CD4-positive, CD25-positive, alpha-beta regulatory T cell (primary cell): ENCODE measurements at places on chromosomes 4 and X.

- no peak for DNase-seq
Observed at GRCh38 chr4:126247409-126247808, 932.7 kb downstream of the FAT4 start.

GRCh38 chr4:139955600-139955999, 198.4 kb downstream of the MAML3 start:
- DNase-seq, result no peak

- DNase-seq, result no peak
Observed at GRCh38 chrX:123476611-123477219, 256.1 kb downstream of the THOC2 start.

DNA sequence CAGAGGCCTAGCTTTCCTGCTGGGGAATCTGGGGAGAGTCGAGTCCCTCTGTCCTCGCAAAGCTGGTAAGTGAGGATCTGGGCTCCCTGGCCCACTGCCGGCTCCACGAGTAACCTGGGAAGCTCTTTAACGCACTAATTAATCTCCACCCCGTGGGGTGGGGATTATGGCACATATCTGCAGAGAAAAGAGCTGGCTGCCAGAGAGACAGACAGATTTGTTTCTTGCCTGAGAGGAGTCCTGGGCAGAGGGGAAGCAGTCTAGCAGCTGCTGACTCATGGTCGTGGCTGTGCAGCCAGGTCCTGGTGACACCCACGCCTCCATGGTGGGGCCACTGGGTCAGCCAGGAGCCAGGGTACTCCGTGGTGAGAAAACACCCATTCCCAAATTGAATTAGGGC, 14.0 kb downstream of the SORCS2 start:
- no peak for DNase-seq

DNA sequence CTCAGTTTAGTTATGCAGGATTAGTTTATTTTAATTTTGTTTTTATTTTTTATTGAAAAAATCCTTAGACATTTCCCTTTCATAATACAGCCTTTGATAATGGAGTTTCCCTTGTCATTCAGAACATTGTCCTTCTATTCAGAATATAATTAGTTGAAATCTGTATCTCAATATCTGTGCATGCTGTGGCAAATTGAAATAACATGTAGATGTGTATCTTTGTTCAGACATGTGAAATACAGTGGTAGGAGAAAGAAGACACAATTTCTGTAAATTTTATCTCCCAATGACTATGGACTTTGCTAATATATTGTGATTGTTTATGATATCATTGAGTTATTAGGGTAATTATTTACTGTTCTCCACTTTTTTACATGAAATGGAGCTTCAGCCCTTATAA, 353.9 kb downstream of the GRID2 start:
- DNase-seq, result no peak

DNA sequence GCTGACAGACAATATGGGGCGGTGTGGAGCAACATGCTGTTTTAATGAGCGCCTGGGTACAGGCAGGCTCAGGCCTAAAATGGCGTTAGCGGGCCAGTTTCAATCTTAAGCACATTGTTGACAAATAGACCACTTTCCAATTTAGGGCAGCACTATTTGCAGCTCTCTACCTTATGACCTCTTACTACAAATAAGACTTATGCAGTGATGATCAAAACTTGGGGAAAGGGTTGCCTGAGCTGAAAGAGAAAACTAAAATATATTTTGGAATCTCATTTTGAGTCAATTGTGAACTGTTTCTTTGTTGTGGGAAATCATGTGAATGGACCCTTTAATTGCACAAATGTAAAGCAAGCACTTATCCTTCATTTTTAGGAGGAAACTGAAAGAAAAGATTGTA, 25.5 kb upstream of the GPAT3 start:
- no peak for DNase-seq

DNA sequence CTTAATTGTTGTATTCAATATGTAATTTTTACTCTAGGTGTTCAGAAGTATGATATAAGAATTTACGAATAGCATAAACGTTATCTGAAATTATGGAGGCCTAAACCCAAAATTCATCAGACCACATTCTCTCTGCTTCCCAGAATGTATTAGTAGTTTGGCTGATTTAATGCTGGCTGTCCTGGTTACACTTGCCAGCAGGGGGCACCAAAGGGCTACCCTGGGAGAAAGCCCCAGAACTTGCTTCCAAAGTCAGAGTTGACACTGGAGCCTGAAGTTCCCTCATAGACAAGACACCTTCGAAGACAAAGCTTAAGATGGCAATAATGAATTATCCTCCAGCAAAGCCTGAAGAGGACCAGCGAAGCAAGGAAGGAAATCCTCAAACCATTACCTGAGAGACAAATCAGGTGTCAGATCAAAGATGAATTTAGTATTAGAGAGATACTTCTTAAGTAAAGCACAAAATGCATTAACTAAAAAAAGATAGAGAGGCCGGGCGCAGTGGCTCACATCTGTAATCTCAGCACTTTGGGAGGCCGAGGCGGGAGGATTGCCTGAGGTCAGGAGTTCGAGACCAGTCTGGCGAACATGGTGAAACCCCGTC, 11.3 kb upstream of the ANOS1 start:
- DNase-seq, result peak; percentile 17

DNA sequence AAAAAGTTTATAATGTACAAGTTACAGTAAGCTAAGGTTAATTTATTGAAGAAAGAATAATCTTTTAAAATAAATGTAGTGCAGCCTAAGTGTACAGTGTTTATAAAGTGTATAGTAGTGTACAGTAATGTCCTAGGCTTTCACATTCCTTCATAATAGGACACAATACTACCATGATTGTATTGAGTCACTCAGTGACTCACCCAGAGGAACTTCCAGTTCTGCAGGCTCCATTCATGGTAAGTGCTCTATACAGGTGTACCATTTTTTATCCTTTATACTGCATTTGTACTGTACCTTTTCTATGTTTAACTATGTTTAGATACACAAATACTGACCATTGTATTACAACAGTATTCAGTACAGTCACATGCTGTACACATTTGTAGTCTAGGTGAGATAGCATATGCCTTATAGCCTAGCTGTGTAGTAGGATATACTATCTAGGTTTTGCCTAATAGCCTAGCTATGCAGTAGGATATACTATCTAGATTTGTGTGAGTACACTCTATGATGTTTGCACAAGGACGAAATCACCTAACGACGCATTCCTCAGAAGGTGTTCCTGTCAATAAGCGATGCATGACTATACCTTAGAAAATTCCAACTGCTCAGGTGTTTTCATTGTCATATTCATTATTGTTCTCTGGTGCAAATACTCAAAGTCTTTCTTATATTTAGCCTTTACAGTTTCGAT, 5.5 kb upstream of the TMEM255A start:
- no peak for DNase-seq

DNA sequence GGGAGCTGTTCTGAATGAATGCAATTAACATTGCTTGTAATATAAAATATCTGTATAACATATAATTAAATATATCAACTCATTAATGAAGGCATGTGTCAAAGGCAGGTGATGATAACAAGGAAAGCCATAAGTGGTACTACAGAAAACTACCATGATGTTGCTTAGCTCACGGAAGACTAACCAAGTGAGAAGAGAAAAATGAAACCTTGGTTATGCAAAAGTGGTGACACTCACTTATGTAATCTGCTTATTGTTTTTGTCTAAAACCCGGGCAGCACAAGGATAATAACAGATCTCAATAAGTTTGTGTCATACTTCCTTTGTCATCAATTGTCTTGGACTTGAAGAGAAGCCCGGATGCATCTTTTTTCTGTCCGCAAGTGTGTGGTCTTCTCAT, 156.4 kb downstream of the HS6ST2 start:
- no peak for DNase-seq

DNA sequence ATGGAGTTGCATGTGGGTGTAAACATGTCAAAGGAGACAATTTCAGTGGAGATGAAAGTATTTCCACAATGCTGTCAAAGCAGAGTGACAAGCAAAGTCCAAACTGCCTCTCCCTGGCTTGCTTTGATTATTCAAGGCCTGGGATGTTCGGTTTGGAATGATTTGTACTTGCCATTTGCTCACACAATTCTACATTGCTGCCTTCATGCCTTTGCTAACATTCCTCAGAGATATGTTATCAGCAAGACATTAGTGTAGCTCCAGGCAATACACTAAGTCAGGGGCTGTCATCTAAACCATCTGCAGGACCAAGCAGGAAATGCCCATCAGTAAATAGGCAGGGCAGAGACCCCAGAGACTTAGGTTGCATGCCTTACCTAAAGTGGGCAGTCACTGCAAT, 79.6 kb upstream of the C1QTNF7 start:
- DNase-seq, result no peak
